ENCODE measurements at places on chromosomes 4 and X.

- DNase-seq = no peak
Observed at GRCh38 chrX:10397349-10397748, 223.0 kb downstream of the MID1 start.

GRCh38 chr4:163688856-163689255 lies 194.4 kb downstream of the TMA16 start:
- no peak for DNase-seq

DNA sequence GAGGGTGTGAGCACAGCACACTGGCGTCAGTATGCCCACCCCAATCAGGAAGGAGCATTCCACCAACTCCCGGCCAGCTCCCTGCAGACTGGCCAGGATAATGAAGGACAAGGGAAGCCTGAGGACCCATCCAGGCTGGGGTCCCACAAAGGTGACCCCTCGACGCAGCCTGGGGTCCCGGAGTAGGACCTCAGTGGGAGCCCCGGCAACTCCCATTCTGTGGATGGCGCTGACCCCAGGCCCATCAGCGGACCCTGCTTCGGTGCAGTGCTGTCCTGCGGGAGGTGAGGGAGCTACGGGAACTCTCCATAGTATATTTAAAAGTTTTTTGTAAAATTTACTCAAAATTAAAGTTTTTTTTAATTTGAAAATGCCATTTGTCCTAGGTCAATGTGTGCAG lies 137.7 kb upstream of the NKX1-1 start:
- DNase-seq = no peak

DNA sequence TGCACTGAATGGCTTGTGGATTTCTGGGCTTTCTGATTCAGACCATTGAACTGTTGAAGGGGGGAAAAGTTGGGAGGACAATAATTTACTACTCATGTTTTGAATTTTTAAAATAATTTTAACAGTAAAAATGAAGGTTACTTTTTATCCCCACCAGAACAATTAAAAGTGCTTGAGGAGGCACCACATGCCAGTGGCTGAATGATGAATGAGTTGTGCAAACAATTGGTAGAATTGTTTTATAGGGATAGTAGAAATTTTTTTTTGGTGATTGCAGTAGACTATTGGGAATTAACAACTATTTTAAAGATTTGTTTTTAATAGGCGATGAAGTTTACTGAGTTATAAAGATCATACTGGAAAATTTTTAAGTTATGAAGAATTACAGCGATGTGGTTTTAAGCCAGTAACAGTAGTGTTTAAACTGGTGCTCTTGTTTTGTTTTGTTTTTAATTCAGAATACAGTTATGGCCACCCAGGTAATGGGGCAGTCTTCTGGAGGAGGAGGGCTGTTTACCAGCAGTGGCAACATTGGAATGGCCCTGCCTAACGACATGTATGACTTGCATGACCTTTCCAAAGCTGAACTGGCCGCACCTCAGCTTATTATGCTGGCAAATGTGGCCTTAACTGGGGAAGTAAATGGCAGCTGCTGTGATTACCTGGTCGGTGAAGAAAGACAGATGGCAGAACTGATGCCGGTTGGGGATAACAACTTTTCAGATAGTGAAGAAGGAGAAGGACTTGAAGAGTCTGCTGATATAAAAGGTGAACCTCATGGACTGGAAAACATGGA lies 2.7 kb downstream of the REST start:
- no peak for DNase-seq

GRCh38 chr4:3521621-3522325 lies 10.4 kb downstream of the LRPAP1 start:
- DNase-seq = no peak

GRCh38 chr4:39032218-39033085 lies at the start of gene TMEM156:
Gene TMEM156 (minus strand): TSS chr4:39032409. CDS start chr4:39032313, 96 bp downstream.
- DNase-seq = no peak

- peak; percentile 48 for DNase-seq
Observed at GRCh38 chr4:101175896-101176676, 171.2 kb downstream of the PPP3CA start.

GRCh38 chrX:105282077-105282476 lies 61.6 kb upstream of the TEX13A start:
- no peak for DNase-seq

GRCh38 chr4:31114816-31115215 lies 394.6 kb downstream of the PCDH7 start:
- no peak for DNase-seq

GRCh38 chr4:8539661-8540060 lies 40.5 kb upstream of the GPR78 start:
- no peak for DNase-seq

- no peak for DNase-seq
Observed at GRCh38 chr4:162659716-162660115, 495.9 kb upstream of the FSTL5 start.

- DNase-seq = no peak
Observed at GRCh38 chr4:113293674-113294073, 244.2 kb downstream of the ANK2 start.

DNA sequence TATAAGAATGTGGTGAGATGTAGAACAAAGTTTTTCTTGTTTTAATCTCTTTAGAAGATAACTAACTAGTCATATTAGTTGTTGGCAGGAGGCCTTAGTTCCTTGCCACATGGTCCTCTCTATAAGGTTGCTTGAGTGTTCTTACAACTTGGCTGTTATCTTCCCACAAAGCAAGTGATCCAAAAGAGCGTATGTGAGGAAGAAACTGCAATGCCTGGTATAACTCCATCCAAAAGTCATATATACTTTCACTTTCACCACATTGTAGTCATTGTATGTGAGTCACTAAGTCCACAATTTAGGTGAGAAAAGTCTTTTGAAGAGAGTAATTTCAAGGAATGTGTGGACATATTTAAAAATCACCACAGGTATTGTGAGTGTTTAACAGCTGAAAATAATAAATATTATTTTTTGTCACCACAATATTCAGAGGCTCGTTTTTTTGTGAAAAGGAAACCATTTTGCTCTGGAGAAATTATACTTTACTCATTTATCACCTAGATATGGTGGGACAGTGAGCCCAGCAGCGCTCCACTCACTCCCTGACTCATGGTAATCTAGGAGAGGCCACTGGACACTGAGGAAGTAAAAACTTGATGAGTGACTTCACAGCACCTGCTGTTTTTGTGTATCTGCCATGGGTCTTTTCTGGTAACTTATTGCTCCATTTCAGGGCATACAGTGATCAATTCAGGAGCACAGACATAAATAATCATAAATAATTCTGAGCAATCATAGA lies 369.4 kb upstream of the NDST3 start:
- no peak for DNase-seq

DNA sequence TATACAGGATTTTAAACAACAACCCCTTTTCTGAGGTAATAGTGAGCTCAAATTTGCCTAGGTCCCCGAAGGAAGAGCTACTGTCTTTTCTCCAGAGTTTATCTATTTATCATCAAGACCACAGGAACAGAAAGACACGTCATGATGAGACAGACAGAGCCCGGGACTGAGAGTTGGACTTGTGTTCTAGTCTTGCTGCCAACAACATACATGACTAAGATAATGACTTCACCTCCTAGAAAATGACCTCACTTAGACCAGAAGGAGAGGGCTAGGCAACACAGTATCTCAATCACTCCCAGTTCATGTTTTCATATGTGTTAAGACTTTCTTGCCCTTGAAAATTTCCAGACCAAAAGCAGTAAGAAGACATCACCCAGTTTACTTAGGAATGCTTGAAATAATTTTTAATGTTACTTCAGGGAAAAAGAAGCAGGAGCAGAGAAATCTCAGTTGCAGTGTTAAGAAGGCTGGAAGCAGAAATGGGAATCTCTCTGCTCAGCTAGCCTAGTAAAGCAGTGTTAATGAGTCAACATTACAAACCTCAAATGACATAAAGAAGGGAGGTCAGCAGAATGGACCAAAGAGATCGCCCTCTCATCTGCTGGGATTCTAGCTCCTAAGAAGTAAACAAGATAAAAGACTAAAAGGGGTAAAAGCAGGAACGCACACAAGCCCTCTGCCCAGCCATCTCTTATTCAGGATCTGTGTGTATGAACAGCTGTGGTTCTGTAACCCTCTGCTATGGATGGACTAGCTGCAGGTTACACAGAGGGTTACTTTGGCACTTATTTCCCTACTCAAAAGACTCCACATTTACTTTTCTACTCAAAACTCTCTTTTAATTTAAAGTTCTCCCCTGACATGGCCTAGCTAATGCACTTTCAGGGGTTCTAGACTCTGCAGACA lies 24.8 kb downstream of the PDGFC start:
- no peak for DNase-seq

DNA sequence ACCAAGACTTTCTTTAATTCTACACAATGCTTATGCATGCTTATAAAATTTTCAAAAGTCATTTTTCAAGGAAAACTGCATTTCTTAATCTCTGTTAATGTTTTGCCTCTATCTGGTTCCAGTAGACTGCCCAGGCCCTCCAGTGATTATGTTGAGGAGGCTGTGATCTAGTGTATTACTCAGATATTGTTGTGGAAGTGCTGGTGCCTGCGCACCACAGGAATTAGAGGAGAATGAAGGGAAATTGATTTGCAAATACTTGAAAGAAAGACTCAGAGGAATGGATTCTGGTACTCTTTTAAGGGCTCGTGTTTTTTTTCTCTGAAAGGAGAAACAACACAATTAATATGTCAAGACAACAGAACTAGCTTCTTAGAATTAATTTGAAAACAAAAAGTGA lies 1015.1 kb downstream of the RPA4 start:
- DNase-seq = no peak

DNA sequence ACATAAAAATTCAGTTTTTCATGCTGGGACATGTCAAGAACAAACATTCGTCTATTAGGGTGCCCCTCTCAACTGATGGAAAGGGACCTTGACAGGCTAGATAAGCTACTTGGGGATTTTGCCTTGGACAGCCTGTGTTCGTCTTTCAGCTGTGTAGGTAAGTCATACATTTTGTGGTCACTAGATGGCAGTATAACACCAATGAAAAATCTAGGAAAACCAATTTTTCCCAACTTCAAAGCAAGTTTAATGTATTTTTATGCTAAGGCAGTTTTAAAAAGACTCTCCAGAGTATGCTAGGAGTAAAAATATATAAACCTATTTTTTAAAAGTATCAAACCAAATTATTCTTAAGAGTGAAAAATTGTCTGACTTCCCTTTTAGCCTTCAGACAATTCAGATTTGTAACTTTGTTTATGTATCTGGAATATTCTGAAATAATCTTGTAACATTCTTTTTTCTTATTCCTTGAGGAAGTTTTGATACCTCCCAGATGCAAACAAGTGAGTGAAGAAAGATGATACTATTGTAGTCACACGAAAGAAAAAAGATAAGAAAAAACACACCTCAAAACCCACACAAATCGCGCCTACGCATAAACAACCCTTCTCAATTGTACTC lies 158.3 kb downstream of the CPE start:
- no peak for DNase-seq

GRCh38 chr4:122285285-122285684 lies 93.5 kb upstream of the ADAD1 start:
- no peak for DNase-seq

DNA sequence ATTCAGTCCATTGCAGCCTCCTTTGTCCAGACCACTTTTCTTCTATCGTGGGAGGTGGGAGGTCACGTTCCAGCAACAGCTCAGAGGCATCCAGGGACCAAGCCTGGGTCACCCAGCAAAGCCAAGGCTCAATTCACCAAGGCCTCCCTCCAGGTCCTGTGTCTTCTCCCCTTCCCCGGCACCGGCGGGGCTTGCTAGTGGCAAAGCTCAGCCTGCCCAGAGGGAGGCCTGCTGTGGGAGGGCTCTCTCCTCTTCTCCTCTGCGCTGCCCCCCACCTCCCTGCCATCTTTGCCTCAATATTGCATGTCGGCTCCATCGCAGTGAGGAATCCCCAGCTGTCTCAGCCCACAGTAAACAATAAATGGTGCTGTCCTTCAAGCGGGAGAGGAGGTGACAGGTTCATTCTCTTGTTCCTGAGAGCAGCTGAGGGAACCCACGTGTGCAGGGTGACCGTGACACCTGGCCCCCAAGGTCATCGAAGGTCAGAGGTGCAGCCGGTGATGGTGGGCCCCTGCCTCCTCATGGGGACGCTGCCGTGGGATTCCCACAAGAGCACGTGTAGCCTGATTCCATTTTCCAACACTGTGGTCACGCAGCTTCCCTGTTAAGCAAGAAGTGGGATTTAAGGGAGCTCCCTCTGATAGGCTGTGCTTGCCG lies 111.5 kb upstream of the PSAPL1 start:
- no peak for DNase-seq

DNA sequence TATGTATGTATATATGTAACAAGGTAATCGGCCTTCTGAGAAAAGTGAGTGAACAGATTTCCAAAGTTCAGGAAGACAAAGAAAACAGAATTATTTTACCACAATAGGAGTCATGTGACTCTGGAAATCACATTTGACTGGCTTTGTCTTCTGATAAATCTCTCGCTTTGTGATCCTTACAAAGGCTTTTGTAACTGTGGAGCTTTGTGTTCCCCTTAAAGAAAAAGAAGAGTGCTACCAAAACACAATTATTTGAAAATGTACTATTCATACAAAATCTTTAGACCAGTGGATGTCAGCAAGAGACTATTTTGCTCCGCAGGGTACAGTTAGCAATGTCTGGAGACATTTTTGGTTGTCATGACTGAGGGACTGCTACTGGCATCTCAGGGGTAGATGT lies 238.8 kb downstream of the LDB2 start:
- DNase-seq = no peak

DNA sequence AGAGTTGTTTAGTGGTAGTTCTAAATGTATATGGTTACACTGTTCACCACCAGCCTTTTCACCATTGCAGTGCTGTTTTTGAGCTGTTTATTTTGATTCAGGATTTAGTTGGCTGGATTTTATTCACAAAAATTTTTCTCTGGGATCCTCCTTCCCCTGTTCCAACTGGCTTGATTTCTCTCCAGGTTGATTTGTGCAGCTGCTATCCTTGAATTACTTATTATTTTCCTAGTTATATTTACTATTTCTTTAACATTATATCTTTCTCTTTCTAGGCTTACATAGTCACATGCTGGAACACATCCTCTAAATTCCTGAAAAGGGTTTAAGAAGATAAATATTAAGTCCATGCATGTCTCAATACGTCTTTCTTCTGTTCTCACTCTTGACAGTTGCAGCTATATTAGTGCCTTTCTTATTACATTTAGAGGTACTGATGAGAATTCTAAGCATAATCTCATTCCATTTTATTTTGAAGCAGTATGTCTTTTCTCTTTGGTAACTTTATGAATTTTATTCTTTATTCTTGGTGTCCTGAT lies 82.2 kb downstream of the SUPT20HL2 start:
- DNase-seq = no peak

GRCh38 chr4:123350191-123350544 lies 46.4 kb upstream of the SPRY1 start:
- DNase-seq = no peak

- no peak for DNase-seq
Observed at GRCh38 chrX:30153175-30153880, 62.0 kb upstream of the MAGEB2 start.

DNA sequence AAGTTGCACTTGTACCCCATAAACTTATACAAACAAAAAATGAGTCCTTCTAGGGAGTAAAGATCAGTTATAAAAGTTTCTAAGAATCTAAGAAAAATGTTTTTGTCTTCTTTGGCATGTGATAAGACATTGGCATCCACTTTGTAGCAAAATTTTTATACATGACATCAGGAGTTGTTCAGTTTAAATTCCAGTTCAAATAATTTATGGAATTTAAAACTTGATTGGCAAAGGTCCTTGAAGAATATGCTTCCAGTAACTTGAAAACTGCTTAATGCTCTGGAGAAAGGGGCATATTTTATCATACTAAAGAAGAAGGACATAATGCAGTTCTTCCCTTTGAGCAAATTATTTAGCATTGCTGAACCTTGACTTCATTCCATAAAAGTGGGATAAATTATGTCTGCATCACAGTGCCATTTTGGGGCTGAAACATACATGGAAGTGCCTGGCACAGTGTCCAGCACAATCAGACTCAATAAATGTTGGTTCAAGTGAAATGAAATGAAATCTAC lies 163.3 kb upstream of the IL15 start:
- no peak for DNase-seq

- DNase-seq = no peak
Observed at GRCh38 chr4:39302901-39303300, 63.3 kb downstream of the RFC1 start.
